Stimulated activated CD8-positive, alpha-beta memory T cell treated with anti-CD3 and anti-CD28 coated beads, Interleukin-7, amount 100 ng/mL, for 1 hour (primary cell): ENCODE measurements at places on chromosomes 7 and 10.

- no peak for DNase-seq
Observed at GRCh38 chr10:92124616-92125143, 166.2 kb downstream of the CPEB3 start.

DNA sequence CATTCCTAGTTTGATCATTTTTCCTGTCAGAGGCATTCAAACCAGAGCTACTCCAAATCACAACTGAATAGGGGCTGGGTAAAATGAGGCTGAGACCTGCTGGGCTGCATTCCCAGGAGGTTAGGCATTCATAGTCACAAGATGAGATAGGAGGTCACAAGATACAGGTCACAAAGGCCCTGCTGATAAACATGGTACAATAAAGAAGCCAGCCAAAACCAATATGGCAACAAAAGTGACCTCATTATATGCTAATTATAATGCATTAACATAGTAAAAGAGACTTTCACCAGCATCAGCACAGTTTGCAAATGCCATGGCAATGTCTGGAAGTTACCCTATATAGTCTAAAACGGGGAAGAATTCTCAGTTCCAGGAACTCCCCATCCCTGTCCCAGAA, 37.3 kb downstream of the TWIST1 start:
- DNase-seq = no peak

- DNase-seq = no peak
Observed at GRCh38 chr7:17369691-17370426, 71.4 kb downstream of the AHR start.

GRCh38 chr7:151038951-151039849, 9.1 kb upstream of the ASIC3 start:
- no peak for DNase-seq

- no peak for DNase-seq
Observed at GRCh38 chr10:30439931-30440330, 5.9 kb downstream of the MAP3K8 start.

DNA sequence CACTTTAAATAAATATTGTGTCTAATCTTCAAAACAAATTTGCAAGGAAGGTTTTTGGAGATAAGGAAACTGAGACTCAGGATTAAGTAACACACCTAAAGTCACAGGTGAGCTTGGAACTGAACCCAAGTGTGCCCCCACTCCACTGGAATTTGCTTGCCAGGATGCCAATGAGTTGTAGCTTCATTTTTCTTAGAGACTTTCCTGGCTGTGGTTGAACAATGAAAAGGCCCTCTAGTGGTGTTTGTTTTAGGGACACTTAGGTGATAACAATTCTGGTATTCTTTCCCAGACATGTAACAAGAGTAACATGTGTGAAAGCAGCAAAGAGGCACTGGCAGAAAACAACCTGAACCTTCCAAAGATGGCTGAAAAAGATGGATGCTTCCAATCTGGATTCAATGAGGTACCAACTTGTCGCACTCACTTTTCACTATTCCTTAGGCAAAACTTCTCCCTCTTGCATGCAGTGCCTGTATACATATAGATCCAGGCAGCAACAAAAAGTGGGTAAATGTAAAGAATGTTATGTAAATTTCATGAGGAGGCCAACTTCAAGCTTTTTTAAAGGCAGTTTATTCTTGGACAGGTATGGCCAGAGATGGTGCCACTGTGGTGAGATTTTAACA, 1.5 kb downstream of the IL6 start:
- no peak for DNase-seq

GRCh38 chr10:77333610-77334340, 303.8 kb downstream of the KCNMA1 start:
- no peak for DNase-seq

DNA sequence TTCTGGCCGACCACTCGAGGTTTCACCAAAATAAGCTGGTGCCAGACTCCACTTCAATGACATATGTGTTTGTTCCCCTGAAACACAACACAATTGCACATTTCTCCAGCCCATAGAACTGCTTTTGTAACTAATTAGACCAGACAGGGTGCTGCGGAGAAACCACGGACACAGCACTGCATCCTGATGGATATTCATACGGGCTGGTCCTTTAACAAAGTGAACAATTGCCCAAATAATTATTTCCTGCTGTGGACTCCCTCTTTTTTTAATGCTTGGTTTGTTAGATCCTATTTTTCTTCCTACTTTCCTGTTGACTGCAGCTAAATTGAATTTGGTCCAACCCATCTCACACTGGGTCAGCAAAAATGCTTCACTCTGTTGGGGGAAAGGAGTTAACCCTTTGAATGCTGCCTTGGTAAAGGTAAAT, 198.6 kb upstream of the BMPER start:
- no peak for DNase-seq

GRCh38 chr10:32142646-32143045, 86.4 kb upstream of the KIF5B start:
- DNase-seq = no peak

- DNase-seq = no peak
Observed at GRCh38 chr10:31833753-31834152, 94.9 kb downstream of the ARHGAP12 start.

DNA sequence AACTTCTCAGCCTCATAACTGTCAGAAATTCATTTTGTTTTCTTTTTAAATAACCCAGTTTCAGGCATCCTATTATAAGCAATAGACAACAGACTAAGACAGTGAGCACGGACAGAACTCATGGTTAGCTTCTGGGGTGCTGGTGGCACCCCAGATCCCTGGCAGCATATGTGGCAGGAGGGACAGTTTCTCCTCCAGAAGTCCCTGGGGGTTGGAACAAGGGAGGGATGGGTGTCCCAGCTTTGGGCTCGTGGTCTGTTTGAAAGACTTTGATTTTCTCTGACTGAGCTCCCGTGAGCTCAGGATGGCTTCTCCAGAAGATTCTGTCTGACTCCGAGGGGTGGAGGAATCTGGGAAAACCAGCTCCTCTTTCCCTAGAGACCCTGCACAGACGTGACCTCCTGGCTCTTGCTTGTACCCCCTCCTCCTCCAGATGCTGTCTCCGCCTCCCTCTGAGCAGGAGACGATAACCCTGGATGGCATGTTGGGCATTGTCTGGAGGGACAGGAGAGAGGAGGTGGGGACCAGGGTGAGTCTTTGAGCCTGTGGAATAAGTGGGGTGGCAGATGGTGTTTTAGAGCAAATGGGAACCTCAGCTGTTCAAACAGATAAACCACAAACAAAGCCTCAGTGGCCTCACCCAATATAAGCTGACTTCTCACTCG, 421.1 kb downstream of the GLRX3 start:
- DNase-seq = no peak

- no peak for DNase-seq
Observed at GRCh38 chr7:117950601-117951260, 77.5 kb upstream of the CTTNBP2 start.

DNA sequence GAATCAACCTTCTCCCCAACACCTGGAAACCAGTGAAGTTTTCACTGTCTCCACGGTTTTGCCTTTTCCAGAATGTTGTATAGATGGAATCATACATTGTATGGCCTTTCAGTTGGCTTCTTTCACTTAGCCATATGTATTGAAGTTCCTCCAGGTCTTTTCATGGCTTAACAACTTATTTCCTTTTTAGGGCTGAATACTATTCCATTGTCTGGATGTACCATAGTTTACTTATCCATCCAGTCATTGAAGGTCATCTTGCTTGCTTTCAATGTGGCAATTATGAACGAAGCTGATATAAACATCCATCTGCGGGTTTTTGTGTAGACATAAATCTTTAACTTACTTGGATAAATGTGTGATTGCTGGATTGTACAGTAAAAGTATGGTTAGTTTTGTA, 69.2 kb upstream of the ZRANB1 start:
- no peak for DNase-seq

DNA sequence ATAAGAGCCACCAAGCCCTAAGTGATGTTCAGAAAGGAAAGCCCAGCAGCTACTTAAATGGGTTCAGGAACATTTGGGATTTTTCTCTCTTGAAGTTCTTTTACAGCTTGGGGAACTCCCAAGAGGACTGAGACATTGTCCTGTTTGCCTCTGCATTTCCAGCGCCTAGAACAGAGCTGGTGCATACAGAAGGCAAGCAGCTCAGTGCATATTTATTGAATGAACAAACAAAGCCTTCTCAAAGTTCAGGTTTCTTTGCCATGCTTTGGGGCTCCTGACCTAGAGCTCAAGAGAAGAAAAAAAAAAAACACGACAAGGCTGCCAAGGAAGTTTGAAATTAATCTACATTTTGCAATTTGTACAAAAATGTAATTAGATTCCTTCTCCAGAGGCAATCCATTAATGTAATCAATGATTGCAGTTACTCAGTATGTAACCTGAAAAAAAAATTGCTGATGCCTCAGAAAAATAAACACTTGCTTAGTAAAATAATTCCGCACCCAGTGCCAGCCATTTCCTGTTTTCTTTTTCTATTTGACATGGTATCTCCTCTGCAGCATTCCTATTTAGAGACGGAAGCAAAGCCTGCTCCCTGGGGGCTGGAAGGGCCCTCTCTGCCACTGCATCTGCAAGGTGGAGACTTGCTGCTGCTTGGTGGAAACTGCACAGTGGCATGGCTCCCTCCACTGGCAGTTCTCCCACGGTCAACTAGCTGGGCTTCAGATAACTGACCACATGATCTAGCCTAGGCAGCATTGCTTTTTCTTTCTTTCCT, 157.3 kb downstream of the TMEM178B start:
- no peak for DNase-seq

GRCh38 chr7:127717502-127718339, 65.7 kb downstream of the SND1 start:
- no peak for DNase-seq

DNA sequence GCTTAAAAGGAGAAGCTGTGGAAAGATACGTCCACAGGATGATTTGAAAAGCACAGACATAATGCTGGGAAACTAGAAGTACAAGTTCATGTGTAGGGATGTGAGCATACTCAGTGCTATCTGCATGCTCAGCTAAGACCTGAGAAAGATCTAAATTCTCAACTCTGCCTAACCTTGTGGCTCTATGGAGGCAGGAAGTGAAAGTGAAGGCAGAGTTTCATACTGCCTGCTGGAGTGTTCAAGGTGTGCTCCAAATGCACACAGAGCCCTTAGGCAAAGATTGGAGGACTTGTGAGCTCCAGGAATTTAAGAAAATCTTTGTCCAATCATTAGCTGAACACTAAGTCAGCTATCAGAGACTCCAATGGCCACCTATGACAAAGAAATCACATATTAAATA, 190.9 kb downstream of the RNLS start:
- DNase-seq = no peak
